ENCODE measurements at places on chromosomes 6 and 20.

DNA sequence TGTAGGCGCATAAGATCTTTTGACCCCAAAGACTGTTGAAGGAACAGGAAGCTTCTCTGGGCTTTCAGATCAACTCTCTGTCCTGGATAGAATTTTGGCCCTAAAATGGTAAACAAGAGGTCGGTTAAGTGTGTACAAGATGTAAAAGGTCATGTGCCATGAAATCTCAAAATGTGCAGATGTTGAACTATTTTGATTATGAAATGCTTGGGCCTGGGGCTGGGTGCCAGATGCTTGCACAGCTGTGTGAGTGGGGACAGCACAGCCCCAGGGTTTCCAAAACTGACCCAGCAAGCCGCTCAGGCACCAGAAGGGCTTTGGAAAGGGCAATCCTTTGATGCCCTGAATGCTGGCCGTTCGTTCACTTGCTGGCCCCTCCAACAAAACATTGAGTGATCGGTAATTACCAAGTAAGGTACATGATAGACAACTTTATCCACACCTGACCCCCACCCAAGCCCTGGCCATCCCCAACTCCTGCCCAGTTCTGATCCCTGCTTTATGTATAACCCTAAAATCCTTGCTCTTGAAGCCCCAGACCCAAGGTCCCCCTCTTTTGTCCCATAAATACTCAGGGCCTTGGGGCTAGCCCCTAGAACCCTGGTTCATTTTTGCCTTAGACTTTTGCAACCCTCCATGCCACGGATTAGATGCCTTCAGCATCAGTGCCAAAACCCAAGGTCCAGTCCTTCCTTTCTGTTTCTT is 1.9 kb downstream of the TMEM239 start:
- no peak for DNase-seq

- DNase-seq: no peak
These were observed 62.4 kb downstream of the PTCHD4 start for GRCh38 chr6:48048451-48049146.

- DNase-seq: no peak
These were observed 494.1 kb upstream of the CITED2 start for GRCh38 chr6:139868576-139868975.

DNA sequence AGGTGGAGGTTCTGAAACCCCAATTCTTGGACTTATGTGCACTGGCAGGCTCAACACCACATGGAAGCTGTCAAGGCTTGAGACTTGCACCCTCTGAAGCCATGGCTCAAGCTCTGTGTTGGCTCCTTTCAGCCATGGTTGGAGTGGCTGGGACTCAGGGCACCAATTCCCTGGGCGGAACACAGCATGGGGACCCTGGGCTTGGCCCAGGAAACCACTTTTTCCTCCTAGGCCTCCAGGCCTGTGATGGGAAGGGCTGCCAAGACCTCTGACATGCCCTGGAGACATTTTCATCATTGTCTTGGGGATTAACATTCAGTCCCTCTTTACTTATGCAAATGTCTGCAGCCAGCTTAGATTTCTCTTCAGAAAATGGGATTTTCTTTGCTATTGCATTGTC is 26.2 kb upstream of the CLDN20 start:
- DNase-seq: no peak

- no peak for DNase-seq
These were observed 147.0 kb downstream of the MYB start for GRCh38 chr6:135328136-135328535.

DNA sequence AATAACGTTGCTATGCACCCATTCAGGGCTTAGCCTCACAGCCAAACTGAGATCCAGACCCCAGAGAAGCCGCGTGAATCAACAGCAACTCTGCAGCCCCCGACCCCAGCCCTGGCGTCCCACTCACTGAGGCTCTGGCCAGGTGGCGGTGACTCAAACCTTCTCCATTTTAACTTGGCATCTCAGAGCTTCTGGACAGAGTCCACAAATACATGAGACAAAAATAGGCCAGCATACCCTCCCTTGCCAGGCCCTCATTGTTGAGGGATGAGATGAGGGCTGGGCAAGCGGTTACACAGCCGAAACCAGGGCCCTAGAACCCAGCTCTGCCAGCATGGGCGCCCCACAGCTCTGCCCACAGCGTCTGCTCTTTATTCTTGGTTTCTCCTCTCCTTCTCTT is 118.4 kb downstream of the MYLK4 start:
- DNase-seq: no peak

GRCh38 chr6:160781298-160781697 is 79.3 kb downstream of the PLG start:
- no peak for DNase-seq

DNA sequence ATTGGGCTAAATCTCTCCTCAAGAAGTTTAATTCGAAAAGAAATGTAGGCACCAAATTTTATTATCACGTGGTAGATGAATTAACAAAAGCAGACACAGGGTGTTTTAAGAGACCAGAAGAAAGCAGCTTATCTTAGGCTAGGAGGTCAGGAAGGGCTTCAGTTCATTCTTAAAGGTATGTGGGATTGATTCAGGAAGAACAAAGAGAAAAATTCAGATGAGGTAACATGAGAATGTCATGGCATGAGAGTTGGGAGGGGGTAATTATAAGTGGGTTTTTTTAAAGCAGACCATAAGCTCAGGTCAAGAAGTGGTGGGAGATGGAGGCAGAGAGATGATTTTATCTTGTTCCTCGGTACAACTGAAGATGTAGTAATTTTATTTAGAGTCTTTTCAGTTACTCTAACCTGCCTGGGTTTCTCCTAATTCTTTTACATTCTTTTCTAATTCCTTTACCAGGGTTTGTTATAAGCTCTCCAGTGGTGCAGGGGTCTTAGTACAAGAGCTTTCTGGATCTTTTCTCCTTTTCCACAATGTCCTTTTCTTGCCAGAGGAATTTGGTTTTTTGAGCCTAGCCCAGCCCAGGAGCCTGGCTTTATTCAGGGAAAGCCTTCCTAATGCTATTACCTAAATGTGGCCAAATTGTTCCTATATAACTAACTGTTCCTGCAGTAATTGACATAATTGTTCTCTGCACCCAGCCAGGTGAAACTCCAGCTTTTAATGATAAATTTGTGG is 474.1 kb upstream of the BTBD3 start:
- no peak for DNase-seq

DNA sequence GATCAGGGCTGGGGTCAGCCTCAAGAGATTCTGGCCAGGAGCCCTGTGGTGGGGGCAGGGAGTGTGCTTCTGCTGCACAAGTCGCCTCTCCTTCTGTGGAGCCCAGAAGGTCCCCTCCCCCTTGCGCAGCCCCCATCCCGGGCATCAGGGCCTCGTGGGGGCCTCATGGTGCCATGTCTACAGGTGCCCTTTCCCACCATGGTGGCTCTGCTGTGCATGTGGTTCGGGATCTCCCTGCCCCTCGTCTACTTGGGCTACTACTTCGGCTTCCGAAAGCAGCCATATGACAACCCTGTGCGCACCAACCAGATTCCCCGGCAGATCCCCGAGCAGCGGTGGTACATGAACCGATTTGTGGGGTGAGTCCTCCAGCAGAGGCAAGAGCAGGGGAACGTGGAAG is 48.1 kb downstream of the TM9SF4 start:
- DNase-seq: no peak

DNA sequence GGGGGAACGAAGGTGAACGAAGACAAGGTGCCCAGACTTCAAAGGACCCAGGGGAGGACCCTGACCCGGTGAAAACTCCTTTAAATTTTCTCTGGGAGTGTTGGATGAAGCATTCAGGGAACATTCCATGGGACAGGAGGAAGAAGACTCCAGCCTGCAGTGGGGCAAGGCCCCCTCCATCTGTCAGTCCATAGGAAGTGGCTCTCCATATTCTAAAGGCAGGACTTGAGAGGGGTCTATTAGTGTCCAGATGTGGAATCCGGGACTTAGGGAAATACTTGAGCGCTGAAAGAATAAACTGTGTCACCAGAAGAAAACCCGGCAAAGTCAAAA is 3.2 kb upstream of the BPIFA2 start:
- no peak for DNase-seq

DNA sequence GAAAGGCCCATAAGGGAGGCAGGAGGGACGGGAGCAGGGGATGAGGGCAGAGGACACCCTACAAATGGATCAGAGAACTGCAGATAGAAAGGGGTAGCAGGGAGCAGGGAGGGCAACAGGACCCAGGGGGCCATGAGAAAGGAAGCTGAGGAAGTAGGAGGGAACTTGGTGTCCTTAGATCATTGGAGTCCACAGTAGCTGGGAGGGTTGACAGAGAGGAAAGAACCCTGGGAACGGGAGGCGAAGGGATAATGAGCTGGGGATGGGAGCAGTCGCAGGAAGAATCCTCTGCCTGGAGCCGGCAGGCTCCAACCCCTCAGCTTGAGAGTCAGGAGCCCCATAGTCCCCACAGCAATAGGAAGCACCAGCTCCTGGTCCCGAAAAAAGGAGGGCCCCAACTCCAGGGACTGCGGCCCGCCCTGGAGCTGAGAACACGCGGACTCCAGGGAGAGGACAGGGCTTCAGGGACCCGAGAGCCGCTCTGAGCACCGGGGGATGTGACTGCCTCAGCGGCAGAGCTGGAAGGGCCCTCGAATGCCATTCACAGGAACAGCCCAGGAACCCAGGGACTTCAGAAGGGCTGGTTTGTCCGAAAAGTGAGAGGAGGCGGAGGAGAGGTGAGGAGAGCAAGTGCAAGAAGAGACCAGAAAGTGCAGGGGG is 32.7 kb downstream of the HLA-A start:
- DNase-seq: no peak

DNA sequence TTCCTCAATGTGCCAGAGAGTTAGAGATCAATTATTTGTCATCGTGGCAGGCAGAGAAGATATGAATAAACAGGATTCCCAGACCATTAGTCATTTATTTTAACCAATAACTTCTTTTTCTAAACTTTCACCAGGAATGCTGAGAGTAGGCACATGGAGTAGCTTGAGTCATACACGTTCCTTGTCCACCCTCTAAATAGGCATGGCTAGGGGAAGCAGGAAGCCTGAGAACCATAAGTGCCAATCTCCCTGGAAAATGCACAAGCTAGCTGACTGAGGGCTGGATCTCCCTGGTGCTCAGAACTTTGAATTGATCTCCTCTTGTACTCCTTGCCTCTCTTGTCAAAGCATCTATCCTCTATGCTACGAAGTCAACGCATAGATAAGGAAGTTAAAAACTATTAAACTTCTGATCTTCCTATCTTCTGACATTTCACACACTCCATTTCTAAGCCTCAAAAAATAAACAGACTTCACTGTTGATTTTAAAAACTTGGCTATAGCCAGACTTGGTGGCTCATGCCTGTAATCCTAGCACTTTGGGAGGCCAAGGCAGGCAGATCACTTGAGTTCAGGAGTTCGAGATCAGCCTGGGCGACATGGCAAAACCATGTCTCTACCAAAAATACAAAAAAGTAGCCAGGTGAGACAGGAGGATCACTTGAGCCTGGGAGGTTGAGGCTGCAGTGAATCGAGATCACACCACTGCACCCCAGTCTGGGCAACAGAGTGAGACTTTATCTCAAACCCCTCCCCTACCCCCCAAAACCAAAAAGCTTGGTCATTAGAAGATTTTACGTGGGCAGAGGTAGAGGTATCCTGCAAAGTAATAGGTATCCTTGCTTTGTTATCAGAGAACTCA is 11.8 kb downstream of the ADTRP start:
- no peak for DNase-seq

DNA sequence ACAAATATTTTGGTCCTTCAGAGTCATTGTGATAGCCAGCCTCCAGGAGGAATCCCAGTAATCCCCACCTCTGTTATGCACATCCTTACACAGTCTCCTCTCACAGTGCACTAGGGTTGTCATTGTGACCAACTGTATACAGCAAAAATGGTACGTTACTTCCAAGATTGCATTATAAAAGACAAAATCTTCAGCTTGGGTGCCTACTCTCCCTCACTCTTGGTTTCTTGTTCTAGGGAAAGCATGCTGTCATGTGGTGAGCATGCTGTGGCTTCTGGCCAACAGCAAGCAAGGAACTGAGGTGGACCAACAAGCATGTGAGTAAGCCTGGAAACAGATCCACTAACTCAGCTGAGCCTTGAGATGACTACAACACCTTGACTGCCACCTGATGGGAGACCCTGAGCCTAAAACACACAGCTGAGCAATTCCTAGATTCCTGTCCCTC is 130.1 kb upstream of the DST start:
- no peak for DNase-seq

GRCh38 chr6:161476711-161477110 is 202.8 kb upstream of the AGPAT4 start:
- no peak for DNase-seq

DNA sequence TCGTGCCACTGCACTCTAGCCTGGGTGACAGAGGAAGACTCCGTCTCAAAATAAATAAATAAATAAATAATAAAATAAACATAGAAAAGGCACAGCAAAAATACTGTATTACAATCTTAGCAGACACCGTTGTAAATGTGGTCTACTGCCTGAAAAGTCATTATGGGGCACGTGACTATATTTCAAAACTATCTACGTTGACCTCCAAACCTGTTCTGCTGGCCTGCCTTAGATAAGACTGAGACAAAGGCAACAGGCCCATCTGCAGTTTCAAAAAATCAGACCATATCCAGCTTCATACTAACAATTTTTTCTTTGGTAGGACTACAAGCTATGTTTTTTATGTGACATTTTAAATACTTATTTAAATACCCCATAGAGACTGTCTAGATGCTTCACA is 59.1 kb downstream of the AGPAT4 start:
- DNase-seq: no peak

- no peak for DNase-seq
These were observed 541.2 kb upstream of the FLRT3 start for GRCh38 chr20:14878676-14879019.

DNA sequence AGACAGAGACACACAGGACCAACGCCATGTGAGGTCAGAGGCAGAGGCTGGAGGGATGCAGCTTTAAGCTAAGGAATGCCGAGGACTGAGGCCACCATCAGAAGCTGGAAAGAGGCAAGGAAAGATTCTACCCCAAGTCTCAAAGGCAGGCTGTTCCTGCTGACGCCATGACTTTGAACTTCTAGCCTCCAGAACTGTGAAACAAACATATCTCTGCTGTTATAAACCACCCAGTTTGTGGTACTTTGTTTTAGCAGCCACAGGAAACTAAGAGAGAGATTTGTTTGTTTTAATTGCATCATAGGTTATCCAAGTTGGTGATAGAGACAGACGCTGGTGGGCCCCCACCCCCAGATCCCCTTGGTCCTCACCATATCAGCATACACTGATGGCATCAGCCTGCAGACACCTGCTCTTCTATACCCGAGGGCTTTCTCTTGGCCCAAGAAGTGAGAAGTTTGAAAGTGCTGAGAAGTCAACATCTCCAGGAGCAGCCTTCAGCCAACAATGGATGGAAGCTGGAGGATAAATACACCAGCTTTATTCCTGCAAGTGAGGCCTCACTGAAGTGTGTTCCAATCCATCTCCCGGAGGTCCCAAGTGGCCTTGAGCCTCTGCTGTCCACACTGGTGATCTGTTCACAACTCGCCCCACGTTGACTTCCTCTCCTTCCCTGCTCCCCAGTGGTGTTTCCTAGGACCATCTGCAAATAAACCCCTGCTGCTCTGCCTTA is 154.7 kb downstream of the BTBD3 start:
- no peak for DNase-seq

DNA sequence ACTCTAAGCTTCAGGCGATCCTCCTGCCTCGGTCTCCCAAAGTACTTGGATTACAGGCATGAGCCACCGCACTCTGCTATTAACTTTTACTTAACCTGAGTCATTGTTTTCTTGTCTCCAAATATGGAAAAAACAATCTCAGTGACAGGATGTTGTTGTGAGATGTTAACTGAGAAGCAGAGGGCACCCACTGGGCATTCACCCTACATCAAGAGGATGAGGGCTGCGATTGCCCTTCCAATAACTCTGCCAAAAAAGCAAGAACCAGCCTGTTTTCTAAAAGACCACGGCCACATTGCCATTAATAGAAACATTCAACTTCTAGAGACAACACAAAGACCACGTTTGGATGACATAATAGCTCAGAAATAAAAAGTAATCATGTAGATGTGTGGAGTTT is 107.6 kb upstream of the SGK1 start:
- no peak for DNase-seq

- DNase-seq: no peak
These were observed 121.7 kb upstream of the MLIP start for GRCh38 chr6:53989504-53989903.

Measured in activated gamma-delta T cell treated with Interleukin-2 at 50 U/mL for 16 hours (primary cell).